Stimulated activated CD8-positive, alpha-beta memory T cell treated with anti-CD3 and anti-CD28 coated beads, Interleukin-7, amount 100 ng/mL, for 48 hours (primary cell): ENCODE measurements at places on chromosomes 5 and 9.

DNA sequence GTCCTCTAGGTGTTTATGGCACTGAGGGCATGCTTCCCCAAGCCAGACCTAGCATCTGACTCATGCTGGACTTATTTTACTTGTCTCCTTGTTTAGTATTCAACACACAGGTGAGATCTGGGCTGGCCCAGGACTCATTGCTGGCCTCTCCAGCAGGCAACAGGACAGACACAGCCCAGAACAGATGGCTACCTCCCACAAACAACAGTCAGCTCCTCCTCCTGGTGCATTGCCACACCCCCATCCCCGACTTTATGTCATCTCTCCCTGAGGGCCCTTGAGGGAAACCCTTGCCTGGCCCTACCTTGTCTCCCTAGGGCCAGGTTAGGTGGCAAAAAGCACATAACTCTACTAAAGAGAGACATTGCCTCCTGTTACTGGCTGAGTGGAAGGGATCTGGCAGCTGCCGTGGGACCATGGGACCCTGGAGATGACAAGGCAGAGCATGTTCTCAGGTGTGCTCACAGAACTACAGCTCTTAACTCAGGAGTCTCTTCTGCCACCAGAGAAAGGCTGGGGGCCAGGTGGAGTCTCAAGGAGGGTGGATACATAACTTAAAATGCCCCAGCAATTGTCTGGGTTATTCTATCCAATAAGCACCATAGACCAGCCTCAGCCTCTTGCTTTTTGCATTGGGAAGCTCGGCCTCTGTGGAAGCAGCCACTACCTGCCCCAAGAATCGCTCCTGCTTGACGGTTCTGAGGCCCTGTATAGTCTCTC is 2.3 kb downstream of the ACSL6 start:
- DNase-seq, result no peak

DNA sequence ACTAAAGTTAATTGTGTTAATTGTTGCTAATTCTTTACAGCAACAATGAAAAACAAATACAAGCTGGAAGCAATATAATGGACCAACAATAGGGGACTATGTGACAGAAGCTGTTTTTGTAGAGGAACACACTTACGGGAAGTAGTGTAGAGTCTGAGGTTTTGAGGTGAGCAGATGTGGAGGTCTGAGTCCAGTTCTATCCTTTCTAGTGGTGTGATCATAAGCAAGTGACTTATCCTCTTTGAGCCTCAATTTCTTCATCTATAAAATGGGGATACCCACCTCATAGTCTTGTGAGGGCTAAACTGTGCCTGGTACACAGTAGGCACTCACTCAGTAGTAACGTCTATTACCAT is 28.3 kb downstream of the ALG2 start:
- DNase-seq, result no peak

DNA sequence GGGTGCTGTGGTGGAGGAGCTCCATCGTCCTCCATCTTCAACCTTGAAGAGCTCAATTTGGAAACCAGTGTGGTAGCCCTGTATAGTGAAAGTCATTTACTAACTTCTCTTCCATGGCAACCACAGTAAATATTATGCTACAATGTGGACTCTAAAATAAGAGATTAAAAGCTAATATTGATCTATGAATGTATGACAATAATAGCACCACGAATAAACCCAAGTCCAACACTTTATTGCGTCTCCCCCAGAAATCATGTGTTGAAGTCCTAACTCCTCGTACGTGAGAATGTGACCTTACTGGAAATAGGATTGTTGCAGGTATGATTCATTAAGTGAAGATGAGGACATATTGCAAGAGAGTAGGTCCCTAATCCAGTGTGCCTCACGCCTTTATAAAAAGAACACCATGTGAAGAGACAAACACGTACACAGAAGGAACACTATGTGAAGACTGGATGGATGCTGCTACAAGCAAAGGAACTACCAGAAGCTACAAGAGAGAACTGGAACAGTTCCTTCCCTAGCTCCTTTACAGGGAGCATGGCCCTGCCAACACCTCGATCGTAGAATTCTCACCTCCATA is 276.2 kb downstream of the PDE4D start:
- DNase-seq, result no peak

DNA sequence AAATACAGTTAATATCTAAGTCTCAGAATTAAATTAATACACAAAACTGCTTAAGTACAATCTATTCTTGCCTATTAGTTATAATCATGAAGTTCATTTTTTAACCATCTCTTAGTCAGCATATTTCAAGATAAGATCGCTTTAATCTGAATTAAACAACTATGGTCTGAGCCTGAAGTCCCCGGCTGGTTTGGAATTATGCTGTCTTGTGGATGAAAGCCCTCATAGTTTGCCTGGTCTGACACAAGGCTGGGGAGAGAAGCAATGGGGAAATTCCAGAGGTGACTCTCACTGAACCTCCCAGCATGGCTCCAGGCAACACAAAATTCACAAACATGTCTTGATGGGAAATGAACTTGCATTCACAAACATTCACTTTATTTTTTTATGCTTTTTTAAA is 28.0 kb upstream of the GRAMD2B start:
- no peak for DNase-seq

DNA sequence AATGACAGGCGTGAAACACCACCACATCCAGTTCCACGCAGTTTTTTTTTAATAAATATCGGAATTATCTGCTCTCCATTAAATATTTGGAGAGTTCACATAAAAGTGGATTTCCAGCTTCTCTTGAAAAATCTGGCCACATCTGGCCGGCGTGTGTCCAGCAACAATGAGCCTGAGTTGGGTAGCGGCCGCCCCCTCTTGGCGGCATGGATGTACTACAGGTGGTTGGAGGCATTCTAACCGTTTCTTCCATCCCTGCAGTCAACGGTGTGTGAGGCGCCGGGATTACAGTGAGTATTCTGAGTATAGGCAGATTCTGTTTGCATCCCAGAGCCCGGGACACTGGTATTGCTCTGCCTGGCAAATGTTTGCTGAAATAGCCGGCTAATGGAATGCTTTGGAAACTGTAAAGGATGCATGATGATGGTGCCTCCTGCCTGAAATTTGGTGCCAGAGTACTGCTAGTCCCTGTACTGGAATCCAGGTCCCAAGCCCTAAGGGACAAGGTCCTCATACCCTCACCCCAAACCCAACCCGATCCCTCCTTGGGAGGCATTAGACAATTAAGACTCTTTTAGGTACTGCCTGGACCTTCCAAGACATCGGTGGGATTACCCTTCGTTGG is 13.6 kb upstream of the GM2A start:
- peak; percentile 41 for DNase-seq

- DNase-seq, result no peak
Observed at GRCh38 chr5:33311893-33312292, 128.9 kb upstream of the TARS1 start.

- DNase-seq, result no peak
Observed at GRCh38 chr9:129865668-129866320, 30.5 kb downstream of the USP20 start.
